ENCODE measurements at places on chromosomes 5 and 9. TPM values are rescaled to one million over a fixed set of nuclear protein-coding genes. Genes with fewer than 3 reads are reported as not detected.
A peak's percentile ranks its signal among the peaks of the same experiment; 100 is the strongest.

GRCh38 chr5:138978581-138978980 is 103.4 kb upstream of the LRRTM2 start:
- no peak for DNase-seq

- DNase-seq: no peak
Measured at GRCh38 chr5:76252437-76252836, 150.6 kb upstream of the IQGAP2 start.

DNA sequence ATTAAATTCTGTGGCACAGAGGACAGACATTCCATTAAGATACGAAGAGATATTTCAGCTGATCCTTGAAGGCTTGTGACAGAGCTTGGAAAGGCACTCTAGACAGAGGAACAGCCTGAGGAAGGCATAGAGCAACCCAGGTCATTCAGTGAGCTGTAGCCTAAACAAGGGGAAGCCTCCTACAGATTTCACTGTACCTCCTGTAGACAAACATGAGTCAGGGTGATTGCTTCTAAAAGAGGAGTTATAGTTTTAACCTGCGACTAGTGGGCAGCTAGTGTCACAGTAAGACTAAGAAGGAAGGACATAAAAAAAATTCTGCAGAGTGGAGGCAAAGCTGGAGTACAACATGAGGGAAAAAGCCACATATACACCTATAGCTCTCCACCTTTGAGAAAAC is 43.5 kb upstream of the ANKDD1B start:
- DNase-seq: no peak

DNA sequence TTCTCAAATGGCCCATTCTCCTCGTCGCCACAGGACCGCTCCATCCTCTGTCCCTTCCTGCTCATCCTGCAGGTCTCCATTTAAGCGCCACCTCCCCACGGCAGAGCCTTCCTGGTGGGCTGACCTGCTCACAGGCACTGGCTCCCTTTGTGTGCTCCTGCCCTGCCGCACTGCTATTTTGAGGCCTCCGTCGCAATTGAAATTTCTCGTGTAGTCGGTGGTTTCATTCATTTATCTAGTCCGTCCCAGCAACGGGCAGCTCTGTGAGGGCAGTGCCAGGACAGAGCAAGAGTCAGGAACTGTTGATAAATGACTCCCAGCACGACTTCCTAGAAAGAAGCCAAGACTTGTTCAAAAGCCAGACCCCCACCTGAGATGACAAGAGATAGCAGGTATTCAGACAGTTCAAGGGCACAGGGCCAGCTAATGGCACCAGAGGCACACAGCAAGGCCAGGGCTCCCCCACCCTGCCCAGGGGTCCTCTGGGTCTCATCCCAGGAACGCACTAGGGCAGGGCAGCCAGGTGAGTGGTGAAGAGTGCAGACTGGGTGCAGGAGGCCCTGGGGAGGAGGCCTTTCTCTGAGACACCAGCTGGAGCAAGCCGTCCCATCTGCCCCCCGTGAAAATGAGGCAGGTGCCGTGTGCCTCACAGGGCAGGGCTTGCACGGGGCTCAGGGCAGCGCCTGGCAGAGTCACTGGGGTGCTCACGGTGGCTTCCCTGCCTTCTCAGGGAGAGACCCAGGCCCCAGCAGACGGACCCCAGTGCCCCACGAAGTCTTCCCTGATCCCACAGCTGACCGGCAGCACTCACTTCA is 36.9 kb downstream of the FAM78A start:
- peak; percentile 63 for DNase-seq

GRCh38 chr5:168088410-168089173 is 202.9 kb upstream of the WWC1 start:
- no peak for DNase-seq

DNA sequence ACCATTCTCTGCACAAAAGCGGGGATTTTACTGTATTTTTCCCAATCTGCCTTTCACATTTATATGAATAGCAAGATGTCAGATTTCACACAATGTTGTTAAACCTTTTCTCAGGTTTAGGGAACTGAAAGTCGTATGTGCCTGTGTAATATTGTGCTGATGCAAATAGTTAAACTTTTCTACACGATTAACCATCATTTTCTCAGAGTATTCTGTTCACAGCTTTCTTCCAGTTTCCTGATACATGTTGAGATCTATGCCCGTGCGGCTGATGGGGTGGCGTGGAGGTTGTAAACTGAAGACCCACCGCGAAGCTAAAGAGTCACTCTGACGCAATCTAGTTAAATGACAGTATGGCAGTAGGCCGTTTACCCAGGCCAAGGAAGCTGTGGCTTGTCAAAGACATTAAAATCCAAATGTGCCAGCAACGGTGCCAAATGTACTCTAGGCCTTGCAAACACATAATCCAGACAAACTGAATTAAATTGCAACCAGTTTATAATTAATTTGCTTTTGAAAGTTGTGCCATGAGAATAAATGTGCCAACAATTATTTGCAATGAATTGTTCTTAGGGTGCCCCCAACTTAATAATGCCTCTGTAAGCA is 145.7 kb downstream of the EBF1 start:
- no peak for DNase-seq

The SLC6A7 gene
- under 0.01 TPM for total RNA-seq

All from osteoblast (primary cell).